Gastrocnemius medialis (tissue), 4 donors: ENCODE measurements at places on chromosomes 5 and 9.

- DNase-seq = no peak
Observed at GRCh38 chr9:83511051-83511450, 27.1 kb downstream of the FRMD3 start.

DNA sequence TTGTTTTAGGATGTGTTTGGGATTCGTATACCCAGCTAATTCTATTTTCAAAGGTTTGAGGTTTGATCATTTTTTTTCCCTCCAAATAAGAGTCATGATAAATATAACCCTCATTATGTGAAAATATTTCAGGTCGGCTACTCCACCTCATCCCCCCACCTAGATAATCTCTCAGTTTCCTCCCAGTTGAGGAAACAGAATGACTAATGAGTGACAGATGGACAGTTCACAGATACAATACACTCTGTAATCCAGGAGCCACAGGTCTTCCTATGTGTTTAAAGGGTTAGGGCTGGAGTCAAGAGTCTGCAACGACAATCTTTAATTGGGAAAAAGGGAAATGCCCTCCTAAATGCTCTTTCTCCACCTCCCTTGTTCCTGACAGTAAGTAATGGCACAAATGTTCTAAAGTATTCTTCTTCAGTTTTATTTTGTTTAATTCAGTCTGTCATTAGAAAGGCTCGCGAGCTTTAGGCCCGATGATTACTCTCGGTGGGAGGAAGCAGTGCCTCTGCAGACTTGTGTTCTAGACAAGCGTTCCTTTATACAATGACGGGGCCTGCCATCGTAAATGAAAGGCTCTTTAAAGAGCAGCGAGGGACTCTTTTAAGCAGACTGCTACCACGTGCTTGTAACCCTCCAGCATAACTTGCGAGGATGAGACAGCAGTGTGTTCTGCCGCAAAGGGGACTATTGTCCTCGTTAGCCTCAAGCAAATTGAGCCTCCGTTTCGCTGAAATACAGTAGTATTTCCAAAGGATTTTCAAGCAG is 69.0 kb downstream of the MEF2C start:
- DNase-seq = no peak

- peak; percentile 61 for DNase-seq
Observed at GRCh38 chr9:100426530-100427365, at the start of gene MSANTD3. Gene MSANTD3 (plus strand): TSS chr9:100427143. CDS start chr9:100441939, 14,796 bp downstream.

DNA sequence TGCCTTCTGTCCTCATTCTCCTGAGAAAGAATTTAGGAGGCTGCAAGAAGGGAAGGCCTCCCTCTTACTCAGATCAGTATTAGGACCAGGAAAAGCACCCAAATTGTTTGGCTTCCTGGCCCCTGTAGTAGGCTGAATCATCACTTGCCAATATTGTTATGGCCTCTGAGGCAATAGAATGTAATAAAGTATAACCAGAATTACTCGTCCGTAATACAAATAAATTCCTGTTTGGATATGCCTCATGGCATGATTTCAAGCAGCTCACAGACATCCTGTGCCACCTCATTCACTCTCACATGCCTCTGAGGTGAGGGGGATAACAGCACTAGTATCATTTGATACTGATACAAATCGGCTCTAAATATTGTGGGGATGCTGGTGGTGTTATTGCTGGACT is 427.3 kb downstream of the ISL1 start:
- DNase-seq = no peak

GRCh38 chr5:172636279-172637050 is 4.6 kb upstream of the NEURL1B start:
- DNase-seq = no peak

GRCh38 chr9:21504894-21505293 is 22.8 kb upstream of the IFNE start:
- no peak for DNase-seq

DNA sequence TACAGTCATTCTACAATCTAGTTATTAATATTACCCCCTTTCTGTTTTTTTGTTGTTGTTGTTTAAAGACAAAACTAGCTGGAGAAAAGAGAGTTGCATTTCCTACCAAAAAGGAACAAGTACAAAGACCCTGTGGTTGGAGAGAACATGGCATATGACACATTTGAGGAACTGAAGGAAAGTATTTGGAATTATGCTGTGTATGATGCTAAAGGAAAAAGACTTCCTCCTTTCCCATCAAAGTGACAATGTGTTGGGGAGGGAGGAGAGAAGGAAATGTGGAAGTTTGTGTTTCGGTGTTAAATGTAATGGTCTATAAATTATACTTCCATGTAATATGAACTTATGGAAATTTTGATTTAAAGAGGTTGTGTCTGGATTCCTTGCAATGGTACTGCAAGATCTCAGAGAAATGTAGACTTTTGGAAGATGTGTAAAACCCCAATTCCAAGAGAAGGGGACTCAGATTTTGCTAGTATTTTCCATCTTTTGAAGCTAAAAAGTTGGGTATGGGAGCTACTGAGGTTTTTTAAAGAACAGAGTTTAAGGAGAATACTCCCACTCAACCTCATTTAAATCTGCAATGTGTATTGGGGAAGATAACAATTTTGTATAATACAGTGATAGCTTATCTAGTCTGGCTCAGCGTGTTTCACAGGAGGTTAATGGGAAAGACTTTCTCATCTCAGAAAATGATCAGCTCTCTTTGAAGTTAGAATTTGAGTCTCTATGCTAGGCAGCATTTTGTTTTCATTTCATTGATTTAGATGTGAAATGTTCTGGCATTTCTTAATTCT is 15.4 kb upstream of the TNFSF8 start:
- DNase-seq = no peak

DNA sequence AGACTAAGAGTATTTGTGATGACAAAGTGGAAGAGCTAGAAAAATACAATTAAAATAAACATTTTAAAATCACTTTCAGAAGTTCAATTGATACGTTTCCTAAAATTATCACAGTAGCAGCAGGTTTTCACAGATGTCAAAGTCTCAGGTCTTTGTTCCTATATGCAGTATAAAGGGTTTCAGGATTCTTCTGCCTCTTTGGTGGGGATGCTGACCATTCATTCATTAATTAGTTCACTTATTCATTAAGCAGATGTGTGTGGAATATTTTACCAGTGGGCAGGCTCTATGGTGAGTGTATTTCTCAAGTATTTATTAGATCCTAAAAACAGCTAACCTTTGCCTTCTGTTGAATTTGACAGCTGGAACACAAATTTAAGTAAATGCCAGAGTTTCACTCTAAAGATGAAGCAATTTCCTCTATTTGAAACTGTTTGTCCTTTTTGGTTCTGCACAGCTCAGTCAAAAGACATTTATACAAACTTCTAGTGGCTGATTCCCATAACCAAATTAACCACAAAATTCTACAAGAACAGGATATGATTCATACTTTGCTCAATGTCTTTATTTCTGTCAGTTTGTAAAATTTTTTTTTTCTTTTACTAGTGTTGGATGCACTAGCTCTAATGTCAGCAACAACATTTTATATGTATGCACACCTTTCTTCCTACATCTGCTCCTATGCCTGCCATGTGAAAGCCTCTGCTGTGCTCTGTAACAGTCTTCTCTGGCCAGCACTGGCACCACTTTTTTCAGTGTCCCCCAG is 75.9 kb upstream of the PRR16 start:
- no peak for DNase-seq
